ENCODE measurements at places on chromosomes 7 and 10.
A peak's percentile ranks its signal among the peaks of the same experiment; 100 is the strongest.

GRCh38 chr10:89699581-89700064, 1.8 kb upstream of the KIF20B start:
- no peak for DNase-seq

GRCh38 chr10:95305606-95306317, 15.0 kb upstream of the PDLIM1 start:
- DNase-seq = no peak

DNA sequence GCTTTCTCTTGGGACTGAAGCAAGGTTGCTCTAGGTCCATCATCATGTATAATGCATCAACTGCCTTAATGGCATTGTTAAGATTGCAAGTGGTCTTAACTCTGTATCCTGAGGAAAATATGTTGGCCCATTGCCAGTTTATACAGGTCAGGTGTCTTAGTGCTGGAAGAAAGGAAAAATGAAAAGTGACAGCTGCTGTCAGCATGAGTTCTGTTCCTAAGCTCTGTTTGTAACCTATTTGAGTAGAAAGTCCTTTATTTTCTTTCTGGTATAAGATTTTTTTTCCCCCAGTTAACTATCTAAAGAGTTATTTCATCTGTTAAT, 127.2 kb downstream of the SRI start:
- no peak for DNase-seq

DNA sequence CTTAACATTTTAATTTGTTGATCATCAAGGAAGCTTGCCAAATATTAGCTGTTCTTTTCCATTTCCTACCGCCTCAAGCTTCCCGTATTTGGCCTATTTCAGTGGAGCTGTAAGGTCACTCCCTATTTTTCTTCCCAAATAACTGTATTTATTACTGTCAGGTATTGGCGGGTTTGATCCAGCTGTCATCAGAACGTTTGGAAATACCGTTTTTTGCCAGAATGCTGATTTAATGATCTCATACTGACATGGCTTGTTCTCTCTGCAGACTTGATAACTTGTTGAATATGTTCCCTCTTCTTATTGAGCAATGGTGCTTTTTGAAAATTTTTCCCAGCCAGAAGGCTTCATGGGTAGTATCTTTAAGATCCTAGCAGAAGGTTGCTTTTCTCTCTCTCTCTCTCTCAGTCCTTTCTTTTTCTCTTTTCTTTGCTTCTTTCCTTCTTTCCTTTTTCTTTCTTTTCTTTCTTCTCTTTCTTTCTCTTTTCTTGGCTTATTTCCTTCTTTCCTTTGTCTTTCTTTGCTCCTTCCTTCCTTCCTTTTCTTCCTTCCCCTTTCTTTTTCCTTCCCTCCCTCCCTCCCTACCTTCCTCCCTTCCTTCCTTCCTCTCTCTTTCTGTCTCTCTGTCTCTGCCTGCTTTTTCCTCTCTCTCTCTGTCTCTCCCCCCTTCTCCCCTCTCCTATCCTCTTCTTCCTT, 42.1 kb downstream of the CUX1 start:
- no peak for DNase-seq

DNA sequence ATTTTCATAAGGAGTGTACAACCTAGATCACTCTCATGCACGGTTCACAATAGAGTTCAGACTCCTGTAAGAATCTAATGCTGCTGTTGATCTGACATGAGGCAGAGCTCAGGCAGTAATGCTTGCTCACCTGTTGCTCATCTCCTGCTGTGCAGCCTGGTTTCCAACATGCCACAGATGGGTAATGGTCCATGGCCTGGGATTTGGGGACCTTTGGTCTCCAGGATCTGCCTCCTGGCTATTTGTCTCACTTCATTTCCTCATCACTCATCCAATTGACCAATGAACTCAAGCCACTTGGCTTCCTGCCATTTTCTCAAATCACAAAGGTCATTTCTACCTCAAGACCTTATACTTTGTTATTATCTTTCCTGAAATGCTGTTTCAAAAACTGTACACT, 786.1 kb downstream of the ANKRD7 start:
- DNase-seq = no peak

DNA sequence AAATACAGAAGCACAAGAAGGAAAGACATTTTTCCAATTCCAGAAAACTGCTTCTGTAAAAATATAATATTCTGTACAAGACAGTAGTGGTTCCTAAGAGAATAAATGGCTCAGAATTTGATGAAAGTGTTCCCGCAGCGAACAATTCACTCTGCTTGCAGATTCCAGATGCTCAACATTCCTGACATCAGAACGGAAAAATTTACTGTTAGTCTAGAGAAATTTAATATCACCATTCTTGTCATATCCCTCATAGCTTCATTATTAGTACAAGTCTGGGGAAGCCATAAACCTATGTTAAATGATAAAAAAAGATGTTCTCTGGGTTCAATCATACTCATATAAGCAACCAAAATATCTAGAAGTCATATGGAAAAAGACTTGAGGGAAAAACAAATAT, 83.6 kb downstream of the MPP7 start:
- no peak for DNase-seq

GRCh38 chr10:2782265-2782664, 285.1 kb upstream of the PFKP start:
- DNase-seq = no peak

GRCh38 chr10:137031-137430, 1.8 kb downstream of the ZMYND11 start:
- DNase-seq = peak; percentile 60

DNA sequence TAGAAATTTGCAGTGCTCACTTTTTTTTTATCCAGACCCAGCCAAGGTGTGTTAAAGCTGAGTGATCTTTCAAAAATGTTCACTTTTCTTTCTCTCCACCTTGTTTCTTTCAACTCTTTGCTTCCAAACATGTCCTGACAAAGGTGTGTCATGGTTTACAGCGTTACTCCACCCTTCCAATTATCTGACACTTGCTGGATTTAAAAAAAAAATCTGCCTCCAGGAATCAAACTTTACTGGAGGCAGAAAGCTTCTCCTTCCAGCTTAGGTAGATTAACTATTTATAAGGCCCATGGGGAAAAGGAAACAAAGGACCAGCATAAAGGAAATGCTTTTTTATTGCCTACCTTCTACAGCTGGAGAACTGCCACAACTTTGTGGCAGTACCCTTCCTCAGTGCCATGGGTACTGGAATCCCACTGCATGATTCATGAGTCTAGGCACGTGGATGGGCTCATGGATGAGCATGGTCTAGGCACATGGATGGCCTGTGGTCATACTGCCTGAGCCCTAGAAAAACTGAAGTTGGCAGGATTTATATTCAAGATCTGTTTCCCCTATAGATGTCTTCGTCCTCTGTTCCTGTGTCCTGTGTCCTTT, at the start of gene COL17A1:
Gene COL17A1, minus strand, starts transcription at position 80 of the 600 bp plus-strand sequence. CDS start 5,207 bp downstream, outside the sequence.
- DNase-seq = no peak

GRCh38 chr7:107874605-107875446, 16.2 kb upstream of the DLD start:
- DNase-seq = no peak

DNA sequence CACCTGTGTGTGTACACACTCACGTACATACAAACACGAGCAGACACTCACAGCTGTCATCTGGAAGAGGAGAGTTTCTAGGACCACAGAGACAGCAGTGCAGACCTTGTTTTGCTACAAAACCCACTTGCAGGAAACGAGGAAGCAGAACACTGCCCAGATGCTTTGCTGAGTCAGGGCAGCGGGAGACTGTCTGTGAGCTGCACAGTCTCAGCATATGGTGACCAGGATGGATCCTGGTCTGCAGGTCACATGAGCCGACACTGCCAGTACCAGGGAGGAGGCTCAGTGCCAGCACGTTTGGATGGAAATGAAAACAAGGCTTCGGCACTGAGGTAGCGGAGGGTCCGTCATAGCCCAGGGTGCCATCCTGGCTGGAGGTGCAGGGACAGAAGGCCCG, 117.6 kb upstream of the DPP6 start:
- DNase-seq = no peak

DNA sequence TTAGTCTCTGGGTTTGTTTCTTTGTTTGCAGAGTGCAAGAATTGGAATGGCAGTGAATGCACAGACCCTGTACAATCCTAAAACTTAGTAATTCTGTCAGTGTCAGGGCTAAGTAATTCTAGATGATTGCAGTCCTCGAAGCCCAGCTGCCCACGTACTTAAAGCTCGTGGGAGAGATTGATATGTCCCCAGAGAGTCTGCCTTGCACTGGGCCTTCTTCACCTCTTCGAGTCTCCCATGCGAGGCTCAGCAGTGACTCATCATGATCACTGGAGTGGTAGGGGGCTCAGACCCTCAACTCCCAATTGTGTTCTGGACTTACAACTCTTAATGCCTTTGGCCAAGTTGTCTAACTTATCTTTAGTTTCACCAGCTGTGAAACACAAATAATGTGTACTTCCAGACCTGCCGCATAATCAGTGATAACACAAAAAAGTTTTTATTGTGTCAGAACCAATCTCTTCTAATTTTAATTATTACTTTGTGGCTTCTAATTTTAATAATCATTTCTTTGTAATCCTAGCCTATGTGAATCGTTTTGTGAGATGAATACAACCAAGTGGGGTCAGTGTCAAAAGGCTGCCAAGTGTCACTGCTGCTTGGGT, 345.6 kb upstream of the LRGUK start:
- DNase-seq = no peak

DNA sequence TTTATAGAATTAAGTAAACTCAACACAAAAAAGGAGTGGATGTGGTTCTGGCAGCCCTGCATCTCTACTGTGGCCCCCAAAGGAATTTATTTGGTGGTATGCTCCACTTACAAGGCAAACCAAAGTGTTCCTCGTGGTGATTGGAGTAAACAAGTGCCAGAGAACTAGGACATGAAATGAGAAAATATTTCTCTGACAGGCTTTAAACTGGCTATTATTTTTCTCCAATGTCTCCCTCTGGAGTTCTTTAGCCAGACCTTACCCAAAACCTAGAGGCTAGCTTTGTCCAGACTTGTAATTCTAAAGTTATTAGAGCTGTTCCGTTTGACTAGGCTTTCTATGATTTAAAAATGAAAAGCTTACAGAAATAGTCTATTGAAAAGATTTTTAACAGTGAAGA, 990.1 kb downstream of the CNTNAP2 start:
- no peak for DNase-seq

- DNase-seq = no peak
Measured at GRCh38 chr10:62308101-62308500, 39.5 kb upstream of the RTKN2 start.

GRCh38 chr7:100865938-100866728, 1.1 kb upstream of the TRIP6 start:
- DNase-seq = peak; percentile 80

DNA sequence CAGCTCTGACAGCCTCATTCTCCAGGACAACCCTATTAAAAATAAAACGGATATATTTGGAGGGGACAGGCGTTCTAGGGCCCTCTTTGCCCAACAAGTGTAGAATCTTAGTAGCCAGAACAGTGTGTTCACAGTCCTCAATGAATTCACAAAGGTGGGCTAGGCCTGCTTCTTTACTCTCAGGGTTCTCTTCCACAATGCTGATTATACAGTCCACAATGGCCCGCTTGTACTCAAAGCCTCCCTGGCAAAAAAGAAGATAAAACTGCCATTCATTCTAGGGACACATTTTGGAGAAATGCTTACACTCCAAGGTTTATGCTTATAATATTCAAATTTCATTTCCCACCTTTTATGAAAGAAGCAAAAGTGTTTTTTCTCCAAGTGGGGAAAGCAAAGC, 62.6 kb downstream of the MEST start:
- DNase-seq = no peak

- no peak for DNase-seq
Measured at GRCh38 chr7:81349044-81349443, 420.8 kb downstream of the HGF start.

- no peak for DNase-seq
Measured at GRCh38 chr10:105844676-105845570, 1203.8 kb downstream of the SORCS3 start.

DNA sequence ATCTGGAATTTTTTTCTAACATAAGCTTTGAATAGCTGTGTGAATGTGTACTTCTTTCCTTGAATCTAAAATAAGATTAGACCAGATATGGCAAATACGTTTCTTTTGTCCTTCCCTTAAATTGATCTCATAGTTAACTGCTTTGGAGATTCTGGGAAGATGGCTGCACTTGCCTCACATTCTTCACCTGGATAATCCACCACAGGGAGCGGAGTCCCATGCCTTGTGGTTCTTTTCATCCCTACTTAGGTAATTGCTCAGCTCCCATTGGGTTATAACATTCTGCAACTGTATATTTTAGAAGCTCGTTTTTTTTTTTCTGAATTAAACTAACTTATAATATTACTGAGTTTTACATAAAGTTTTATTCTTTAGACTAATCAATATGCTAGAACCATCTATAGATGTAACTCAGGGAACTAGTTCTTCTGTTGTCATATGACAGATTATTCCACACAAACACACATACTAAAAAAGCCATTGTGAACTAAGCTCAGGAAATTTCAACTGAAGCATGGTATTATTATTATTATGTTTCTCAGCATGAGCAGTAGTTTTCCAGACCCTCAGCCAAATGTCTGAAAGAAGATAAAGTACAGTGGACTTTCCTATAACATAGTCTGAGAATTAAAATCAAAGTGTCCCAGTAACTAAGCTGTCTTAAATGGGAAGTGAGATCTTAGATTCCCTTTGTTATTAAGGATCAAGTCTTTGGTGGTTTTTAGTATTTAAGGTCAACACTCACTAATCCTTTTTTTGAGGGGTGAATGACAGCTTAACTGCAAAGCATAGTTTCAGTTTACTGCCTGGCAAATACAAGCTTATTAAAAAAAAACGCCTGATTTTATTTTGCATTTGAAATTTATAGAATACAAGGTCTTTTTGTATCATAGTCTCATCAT, 182.3 kb downstream of the PPP1R9A start:
- DNase-seq = no peak

DNA sequence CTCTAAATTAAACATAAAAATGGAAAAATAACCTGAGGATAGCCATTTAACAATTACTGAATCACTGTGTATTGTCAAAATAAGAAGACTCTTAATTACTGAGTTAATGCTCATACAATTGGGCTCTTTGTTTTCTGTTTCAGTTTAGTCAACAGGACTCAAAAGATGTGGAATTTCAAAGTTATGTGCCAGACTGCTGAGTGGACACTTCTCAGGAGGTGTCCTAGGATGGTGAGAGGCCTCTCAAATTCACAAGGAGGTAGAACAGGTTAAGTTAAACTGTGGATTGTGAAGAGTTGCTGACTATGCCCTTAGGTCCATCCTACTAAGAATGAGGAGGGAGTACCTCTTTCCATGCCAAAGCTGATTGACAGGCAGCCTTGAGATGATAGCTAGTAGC, 157.7 kb upstream of the CHRM2 start:
- DNase-seq = no peak

DNA sequence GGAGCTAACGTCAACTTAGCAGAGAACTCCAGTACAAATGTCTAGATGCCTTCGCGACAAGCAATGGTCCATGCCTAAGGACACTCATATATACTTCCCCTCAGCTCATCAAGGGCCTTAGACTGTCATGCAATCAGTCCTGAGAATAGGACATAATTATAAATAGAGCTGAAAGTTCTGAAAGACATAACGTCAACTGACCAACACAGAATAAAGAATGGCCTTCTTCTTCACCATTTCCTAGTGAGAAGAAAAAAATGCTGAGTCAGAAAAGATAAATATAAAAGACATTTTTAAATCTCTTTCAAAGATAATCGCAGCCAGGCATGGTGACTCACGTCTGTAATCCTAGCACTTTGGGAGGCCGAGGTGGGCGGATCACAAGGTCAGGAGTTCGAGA, 83.2 kb downstream of the ARMH3 start:
- DNase-seq = no peak

GRCh38 chr10:5116621-5117020, 22.4 kb downstream of the AKR1C3 start:
- DNase-seq = no peak
